Activated T-cell treated with anti-CD3 and anti-CD28 coated beads, Interleukin-2, amount 50 U/mL, for 4 hours (primary cell): ENCODE measurements at places on chromosomes 12 and 14. TPM values are rescaled to one million over a fixed set of nuclear protein-coding genes. Genes with fewer than 3 reads are reported as not detected.

- no peak for DNase-seq
These were observed 34.0 kb upstream of the CMKLR1 start for GRCh38 chr12:108373111-108373510.

- DNase-seq: no peak
These were observed 144.8 kb downstream of the TBC1D30 start for GRCh38 chr12:64968989-64969819.

The BRF1 gene
- total RNA-seq: 35.4 TPM

The MGAT4C gene
- not detected for total RNA-seq

The TAS2R10 gene
- total RNA-seq: 0.18 TPM
